Progenitor cell of endocrine pancreas (in vitro differentiated cells): ENCODE measurements at places on chromosomes 3 and 15. TPM values are rescaled to one million over a fixed set of nuclear protein-coding genes. Genes with fewer than 3 reads are reported as not detected.

Gene WWTR1
- 15.0 and 18.1 TPM in 2 replicates for total RNA-seq

Gene MYEF2
- 126 and 128 TPM in 2 replicates for total RNA-seq

Gene MYL3
- 0.33 TPM in 1 of 2 replicates, not detected in the other for total RNA-seq

Gene ARPP19
- total RNA-seq, result 186 and 193 TPM in 2 replicates

Gene KLHL18
- 30.7 and 33.6 TPM in 2 replicates for total RNA-seq

Gene SCAANT1
- not detected in 2 replicates for total RNA-seq

Gene THAP10
- 4.1 and 4.5 TPM in 2 replicates for total RNA-seq

Gene KBTBD12
- 0.29 and 0.40 TPM in 2 replicates for total RNA-seq

Gene CCR5
- not detected in 2 replicates for total RNA-seq

Gene TFRC
- 74.0 and 82.7 TPM in 2 replicates for total RNA-seq

Gene ANKUB1
- not detected in 2 replicates for total RNA-seq

DNA sequence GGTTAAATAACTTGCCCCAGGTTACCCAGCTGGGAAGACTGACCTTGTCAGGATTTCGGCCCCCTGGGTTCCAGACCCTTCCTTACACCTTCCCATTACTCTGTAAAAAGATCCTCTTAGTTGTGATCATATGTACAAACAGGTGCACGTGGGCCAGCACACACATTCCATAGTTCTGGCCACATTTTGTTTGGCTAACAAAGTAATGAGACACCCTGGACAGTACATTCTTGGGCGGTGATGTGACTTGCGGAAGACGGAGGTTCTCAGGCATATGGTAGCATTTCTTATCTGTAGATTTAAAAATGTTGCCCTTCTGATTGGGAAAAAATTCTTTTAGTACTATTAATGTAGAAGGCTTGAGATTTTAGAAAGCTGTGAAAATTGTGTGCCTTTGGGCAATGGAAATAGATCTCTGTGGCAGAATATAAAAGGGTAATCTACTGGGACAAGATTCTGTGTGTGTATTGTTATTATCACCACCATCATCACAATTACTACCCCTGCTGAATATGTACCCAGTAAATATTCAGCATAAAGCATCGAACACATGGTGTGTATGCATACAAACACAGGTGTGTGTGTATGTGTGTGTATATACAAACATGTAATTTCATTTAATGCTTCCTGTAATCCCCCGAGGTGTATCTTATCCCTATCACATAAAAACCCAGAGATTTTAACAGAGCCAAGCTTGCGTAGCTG lies 205.4 kb upstream of the UBE2E1 start:
- DNase-seq, result no peak
- no peak overlapping the region for H3K27ac ChIP-seq
- peaks cover 5% of the 10 kb centered on the region for H3K4me1 ChIP-seq
- no peak overlapping the region for H3K4me3 ChIP-seq
- H3K36me3 ChIP-seq, result peaks cover 8% of the 10 kb centered on the region

DNA sequence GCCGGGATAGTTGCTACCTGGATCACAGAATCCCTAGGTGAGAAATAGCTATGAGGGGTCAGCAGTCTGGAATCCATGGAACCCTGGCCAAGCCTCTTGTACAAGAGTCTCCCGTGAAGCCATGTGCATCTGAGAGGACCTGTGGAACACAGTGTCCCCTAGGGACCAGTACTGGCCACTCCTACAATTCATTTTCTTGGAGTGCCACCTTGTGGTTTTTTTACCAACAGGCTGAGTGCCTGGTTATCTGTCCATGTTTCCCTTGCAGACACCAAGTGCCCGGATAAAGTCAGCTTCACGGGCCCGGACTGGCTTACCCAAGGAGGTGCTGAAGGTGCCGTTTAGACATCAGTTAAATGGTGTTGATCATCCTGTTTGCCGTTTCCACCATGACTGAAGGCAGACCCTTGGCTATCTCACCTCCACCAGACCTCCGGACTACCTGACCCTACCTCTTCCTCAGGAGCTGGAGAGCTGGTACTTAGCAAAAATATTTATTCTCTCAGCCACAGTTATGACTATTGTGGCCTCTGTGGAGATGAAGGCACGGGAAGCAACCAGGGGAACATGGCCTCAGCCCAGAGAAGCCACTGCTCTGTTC lies 93.9 kb downstream of the RBPMS2 start:
- H3K27ac ChIP-seq, result peak overlapping the region; percentile 42
- H3K36me3 ChIP-seq, result peaks cover 26% of the 10 kb centered on the region
- H3K4me1 ChIP-seq, result no peaks in the 10 kb centered on the region
- no peak overlapping the region for H3K4me3 ChIP-seq
- H3K27me3 ChIP-seq, result no peaks in the 10 kb centered on the region

GRCh38 chr15:59170295-59171066 lies 36.2 kb upstream of the LDHAL6B start:
- no peak overlapping the region for H3K4me3 ChIP-seq
- H3K36me3 ChIP-seq, result peaks cover 10% of the 10 kb centered on the region
- H3K27me3 ChIP-seq, result no peaks in the 10 kb centered on the region
- no peak overlapping the region for H3K27ac ChIP-seq

- no peak overlapping the region for H3K4me3 ChIP-seq
- H3K27me3 ChIP-seq, result peaks cover 11% of the 10 kb centered on the region
- no peak for DNase-seq
- no peaks in the 10 kb centered on the region for H3K36me3 ChIP-seq
- no peak overlapping the region for H3K27ac ChIP-seq
These were observed 91.9 kb upstream of the PRR23C start for GRCh38 chr3:139136469-139137202.

DNA sequence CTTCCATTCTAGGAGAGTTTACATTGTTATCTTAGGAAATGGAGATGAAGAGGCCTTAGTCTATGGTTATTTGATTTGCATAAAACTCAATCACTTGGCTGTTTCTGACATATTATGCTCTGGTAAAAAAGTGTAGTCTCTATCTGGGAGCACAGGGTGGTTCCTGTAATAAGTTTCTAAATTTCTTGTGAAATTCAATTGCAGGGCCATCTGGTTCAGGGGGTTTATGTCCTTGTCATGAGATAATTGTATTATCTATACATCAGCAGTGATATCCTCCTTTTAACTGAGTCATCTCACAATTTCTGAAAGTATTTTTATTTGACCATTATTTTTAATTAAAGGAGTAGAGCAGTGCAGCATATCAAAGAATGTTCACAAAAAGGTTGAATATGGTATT lies 203.3 kb downstream of the MFSD1 start:
- no peaks in the 10 kb centered on the region for H3K27me3 ChIP-seq
- H3K27ac ChIP-seq, result no peak overlapping the region
- DNase-seq, result no peak
- no peak overlapping the region for H3K4me3 ChIP-seq

GRCh38 chr3:152444029-152444641 lies 175.4 kb downstream of the MBNL1 start:
- peaks cover 5% of the 10 kb centered on the region for H3K36me3 ChIP-seq
- no peaks in the 10 kb centered on the region for H3K27me3 ChIP-seq
- DNase-seq, result no peak
- H3K27ac ChIP-seq, result no peak overlapping the region
- H3K4me1 ChIP-seq, result peaks cover 1% of the 10 kb centered on the region

DNA sequence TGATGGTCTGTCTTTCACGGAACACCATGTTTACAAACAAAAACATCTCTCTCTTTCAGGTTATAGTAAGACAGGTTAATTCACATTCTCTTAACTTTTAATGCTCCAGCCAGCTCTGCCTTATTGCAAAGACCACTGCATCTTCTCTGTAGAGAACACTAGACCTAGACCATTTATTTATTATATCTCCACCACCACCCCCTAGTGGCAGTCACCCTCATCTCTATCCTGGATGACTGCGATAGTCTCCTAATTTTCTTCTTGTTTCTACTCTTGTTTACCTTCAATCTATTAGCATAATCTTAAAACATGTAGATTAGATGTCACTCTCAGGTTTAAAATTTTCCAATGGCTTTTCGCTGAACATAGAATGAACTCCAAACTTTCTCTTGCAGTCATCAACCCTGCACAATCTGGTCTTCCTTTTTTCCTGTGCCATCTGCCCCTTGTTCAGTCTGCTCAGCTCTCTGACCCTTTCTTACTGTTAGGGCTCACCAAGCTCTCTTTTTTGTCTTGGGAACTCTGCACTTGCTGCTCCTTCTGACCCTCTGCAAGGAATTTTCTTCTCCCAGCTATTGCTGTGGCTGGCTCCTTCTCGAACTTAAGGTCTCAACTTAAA lies 155.6 kb downstream of the SQOR start:
- no peak for DNase-seq
- no peak overlapping the region for H3K4me3 ChIP-seq
- no peaks in the 10 kb centered on the region for H3K27me3 ChIP-seq
- H3K4me1 ChIP-seq, result peaks cover 2% of the 10 kb centered on the region
- H3K36me3 ChIP-seq, result no peaks in the 10 kb centered on the region

DNA sequence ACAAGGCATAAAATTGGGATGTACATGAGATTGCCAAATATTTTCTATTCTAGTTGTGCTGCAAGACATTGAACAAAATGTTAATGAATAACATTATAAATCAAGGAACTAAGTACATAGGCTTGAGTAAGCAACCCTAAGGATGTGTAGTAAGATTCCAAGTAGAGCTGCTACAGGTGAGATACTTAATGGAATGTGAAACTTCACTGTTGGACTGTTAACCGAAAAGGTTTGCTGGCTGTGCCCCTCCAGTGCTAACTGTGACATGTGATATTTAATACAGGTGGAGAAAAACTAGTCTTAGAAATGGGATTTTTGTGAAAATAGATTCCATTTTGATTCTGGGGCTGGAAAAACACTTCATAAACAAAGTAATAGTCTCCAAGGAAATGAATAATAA lies 52.4 kb downstream of the TSC22D2 start:
- no peak overlapping the region for H3K27ac ChIP-seq
- H3K4me3 ChIP-seq, result no peak overlapping the region
- DNase-seq, result no peak

DNA sequence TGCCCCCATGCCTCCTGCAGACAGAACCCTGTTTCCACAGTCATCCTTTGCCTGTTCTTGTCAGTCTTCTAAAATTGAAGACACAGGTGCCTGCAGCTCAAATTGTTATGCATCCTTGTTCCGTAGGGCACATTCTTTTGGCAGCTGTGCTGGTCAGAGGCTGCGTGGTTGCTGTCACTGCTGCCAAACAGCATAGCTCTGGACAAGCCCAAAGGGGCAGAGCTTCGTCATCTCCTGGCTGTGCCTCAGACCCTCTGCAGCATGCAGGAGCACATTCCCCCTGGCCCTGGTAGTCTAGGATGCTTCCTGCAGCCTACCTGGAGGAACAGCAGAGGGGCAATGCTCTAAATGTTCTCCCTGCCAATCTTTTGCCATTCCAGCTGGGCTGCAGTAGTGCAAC lies 2.1 kb upstream of the FBXL22 start:
- no peak overlapping the region for H3K27ac ChIP-seq
- peaks cover 27% of the 10 kb centered on the region for H3K4me1 ChIP-seq
- peaks cover 22% of the 10 kb centered on the region for H3K36me3 ChIP-seq
- no peak overlapping the region for H3K4me3 ChIP-seq
- no peaks in the 10 kb centered on the region for H3K27me3 ChIP-seq
- no peak for DNase-seq

- no peak overlapping the region for H3K4me3 ChIP-seq
- no peak overlapping the region for H3K27ac ChIP-seq
- H3K4me1 ChIP-seq, result no peaks in the 10 kb centered on the region
- H3K27me3 ChIP-seq, result peaks cover 12% of the 10 kb centered on the region
- DNase-seq, result no peak
These were observed 48.7 kb downstream of the GABRG3 start for GRCh38 chr15:27019687-27020086.

- peaks cover 16% of the 10 kb centered on the region for H3K4me1 ChIP-seq
- H3K4me3 ChIP-seq, result no peak overlapping the region
- H3K27me3 ChIP-seq, result no peaks in the 10 kb centered on the region
- H3K27ac ChIP-seq, result no peak overlapping the region
- no peak for DNase-seq
These were observed 762.7 kb downstream of the ROBO1 start for GRCh38 chr3:79005084-79005483.

DNA sequence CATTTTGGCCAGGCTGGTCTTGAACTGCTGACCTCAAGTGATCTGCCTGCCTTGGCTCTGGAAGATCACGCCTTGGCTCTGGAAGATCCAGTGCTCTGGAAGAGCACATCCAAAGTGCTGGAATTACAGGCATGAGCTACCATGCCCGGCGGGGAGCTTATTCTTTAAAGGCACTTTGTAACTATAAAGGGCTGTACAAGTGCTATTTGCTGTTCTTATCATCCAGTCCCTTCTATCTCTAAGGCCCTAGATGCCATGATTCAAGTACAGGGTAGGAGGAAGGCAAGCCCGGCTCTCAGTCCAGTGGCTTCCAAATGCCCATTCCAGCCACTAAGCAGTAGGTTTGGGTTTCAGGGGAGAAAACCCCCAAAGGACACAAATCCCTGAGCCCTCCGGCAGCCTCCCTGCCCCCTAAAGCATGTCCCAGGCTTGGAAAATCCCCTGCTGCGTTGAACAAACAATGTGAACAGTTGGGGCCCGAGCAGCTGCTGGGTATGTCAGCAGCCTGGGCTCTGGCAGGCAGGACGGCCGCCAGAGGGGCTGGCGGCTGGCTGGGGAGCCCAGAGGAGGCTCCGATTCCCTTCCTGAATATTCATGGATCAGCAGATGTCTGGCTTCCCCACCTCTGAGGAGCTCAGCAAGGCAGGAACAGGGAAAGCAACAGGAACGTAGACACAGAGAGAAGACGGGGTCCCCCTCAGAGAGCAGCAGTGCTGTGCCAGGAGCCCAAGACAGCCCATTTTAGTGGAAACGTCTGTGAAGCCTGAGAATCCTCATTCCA lies 7.7 kb downstream of the IGDCC4 start:
- H3K27me3 ChIP-seq, result peaks cover 30% of the 10 kb centered on the region
- no peaks in the 10 kb centered on the region for H3K36me3 ChIP-seq
- DNase-seq, result no peak
- H3K4me3 ChIP-seq, result no peak overlapping the region

DNA sequence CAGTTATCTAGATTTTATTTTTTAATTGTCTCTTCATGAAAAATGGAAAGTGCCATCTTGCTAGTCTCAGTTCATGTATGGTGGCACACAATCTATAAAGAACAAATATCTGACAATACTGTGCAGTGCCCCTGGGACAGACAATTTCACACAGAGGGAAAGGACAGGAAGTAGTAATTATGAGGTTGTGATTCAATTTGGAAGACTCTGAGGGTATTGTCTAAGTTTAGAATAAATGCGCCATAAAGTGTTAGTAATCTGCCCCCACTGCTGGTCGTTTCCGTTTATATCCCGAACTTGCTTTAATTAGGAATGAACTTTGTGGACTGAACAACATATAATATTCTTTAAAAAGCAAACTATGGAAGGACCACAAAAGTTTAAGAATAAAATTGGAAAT lies 196.4 kb upstream of the SLC24A5 start:
- H3K27me3 ChIP-seq, result no peaks in the 10 kb centered on the region
- no peak overlapping the region for H3K4me3 ChIP-seq
- H3K27ac ChIP-seq, result no peak overlapping the region
- H3K4me1 ChIP-seq, result no peaks in the 10 kb centered on the region
- no peaks in the 10 kb centered on the region for H3K36me3 ChIP-seq
